ENCODE measurements at places on chromosomes 2 and 18.

DNA sequence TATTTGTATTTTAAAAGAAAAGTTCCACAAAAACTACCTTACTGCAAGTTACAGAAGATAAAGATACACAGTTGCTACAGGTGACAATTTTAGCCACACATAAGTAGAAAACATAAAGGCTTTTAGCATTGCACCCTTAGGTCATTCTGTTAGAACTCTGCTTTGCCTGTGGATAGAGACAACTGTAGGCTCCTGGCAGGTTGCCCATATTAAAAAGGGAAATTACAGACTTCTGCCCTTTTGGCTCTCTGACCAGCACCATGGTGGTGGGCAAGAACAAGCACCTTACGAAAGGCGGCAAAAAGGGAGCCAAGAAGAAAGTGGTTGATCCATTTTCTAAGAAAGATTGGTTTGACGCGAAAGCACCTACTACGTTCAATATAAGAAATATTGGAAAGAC lies 223.3 kb downstream of the MC4R start:
- DNase-seq: no peak

DNA sequence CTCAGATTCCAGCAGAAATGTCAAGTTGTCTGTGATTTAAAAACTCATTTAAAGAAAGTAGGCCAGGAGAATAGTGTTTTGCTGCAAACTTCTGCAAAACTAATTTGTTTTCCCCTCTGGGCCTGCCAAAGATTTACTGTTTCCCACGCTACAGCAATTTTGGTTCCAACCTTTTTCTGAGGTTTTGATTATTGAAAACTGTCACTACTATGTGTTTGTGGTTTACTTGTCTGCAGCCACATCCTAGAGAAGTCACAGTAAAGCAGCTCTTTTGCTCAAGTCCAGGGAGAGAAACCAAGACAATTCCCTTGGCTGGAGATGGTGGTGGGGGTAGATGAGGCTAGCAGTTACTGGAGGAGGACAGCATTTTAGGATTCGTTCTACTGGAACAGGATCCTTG lies 12.8 kb downstream of the IL1R2 start:
- no peak for DNase-seq

- no peak for DNase-seq
Observed at GRCh38 chr2:182068811-182069210, 83.2 kb downstream of the PPP1R1C start.

GRCh38 chr2:64865073-64865830 lies 123.9 kb upstream of the SLC1A4 start:
- DNase-seq: no peak

- no peak for DNase-seq
Observed at GRCh38 chr2:49306925-49307324, 152.6 kb upstream of the FSHR start.

DNA sequence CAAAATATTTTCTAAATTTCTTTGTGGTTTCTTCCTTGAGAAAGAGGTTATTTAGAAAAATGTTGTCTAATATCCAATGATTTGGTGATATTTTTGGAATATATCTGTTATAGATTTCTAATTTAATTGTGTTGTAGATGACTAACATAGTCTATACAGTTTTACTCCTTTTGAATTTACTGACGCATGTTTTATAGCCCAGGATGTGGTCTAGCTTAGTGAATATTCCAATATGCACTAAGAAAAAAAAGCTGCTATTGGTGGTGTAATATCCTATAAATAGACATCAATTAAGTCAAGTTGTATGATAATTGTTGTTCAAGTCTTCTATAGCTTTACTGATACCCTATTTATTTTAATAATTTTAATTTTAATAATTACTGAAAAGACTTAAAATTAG lies 240.6 kb upstream of the CYP26B1 start:
- DNase-seq: no peak

DNA sequence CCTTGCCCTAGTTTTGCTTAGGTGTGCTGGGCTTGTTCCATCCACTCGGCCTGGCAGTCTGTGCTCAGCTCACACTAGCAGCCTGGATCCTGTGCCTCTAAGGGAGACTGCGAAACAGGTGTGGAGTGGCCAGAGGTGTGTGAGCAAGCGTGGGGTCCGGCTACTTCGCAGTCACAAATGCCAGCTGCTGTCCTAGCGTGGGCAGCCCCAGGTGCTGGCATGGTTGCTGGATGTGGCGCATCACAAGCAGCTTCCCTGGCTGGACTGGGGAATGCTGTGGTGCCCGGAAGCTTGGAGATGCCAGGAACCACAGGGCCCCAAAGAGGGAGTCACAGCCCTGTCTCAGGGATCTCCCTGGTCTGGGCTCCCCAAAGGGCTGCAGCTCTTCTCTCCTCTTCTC lies 119.0 kb upstream of the TMEFF2 start:
- no peak for DNase-seq

DNA sequence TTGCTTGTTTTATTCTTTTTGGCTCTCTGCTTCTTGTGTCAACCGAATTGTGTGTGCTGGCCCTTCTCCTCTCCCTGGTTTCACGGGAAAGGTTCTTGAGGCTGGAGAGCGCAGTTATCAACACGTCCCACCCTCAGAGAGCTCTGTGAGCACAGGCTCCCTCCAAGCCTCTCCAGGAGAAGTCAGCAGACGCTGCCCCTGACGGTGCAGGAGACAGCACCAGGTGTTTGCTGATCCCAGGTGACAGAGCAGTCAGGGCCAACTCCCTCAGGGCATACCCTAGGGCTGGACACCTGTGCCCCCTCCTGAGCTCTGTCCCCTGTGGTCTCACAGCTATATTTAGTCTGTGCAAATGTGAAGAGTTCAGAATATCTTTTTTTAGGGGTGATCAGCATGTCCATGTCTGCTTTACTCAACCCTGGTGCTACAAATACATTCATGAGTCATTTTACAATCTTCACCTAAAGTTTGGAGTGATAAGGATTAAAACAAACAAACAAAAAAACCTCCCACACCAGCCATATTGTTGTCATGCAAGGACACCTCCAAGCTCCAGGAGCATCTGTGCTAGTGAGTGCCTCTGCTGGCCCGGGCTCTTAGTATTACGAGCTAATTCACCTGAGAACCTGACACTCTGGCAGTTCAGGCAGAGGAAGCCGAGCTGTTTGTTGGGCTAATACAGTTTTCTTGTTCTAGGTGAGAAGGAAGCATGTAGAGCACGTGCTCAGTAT lies 65.9 kb upstream of the TMEM200C start:
- no peak for DNase-seq
